ENCODE measurements at places on chromosomes 11 and 22.

- DNase-seq, result no peak
Observed at GRCh38 chr11:79482800-79483199, 42.0 kb upstream of the TENM4 start.

- no peak for DNase-seq
Observed at GRCh38 chr11:13115380-13115675, 106.2 kb downstream of the RASSF10 start.

DNA sequence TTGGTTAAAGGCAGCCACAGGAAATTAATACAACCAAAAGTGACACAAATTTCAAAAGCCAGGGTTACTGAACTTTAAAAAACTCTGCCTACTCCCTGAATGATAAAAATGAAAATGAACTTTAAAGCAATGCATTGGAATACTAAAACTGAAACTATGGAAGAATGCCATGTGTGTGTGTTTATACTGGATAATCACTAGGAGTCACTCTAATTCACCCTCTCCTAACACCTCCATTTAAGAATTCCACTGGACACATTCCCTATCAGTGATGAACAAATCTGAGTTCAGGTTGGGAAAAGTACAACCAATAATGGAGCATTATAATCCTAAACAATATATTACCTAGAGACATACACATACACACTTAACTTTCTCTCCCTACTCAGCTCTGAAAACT lies 27.5 kb upstream of the PLAAT3 start:
- DNase-seq, result no peak

- no peak for DNase-seq
Observed at GRCh38 chr22:44439356-44440223, 58.4 kb downstream of the RTL6 start.

GRCh38 chr22:38967451-38968450 lies 10.3 kb downstream of the APOBEC3A start:
- DNase-seq, result no peak

DNA sequence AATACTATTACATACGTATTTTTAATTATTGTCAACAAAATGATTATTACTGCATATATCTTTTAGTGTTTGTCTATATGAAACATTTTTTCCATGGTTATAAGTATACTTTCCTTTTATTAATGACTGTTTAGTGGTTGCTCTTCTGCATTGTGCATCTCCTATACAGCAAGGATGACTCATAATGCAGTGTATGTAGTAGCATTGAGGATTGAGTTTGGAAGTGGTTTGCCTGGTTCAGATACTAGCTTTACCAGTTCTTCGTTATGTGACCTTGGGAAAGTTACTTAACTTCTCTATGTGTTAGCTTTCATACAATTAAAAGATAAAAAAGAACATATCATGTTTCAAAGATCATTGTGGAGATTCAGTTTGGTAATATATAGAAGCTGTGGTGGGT lies 44.1 kb downstream of the CHORDC1 start:
- DNase-seq, result no peak

DNA sequence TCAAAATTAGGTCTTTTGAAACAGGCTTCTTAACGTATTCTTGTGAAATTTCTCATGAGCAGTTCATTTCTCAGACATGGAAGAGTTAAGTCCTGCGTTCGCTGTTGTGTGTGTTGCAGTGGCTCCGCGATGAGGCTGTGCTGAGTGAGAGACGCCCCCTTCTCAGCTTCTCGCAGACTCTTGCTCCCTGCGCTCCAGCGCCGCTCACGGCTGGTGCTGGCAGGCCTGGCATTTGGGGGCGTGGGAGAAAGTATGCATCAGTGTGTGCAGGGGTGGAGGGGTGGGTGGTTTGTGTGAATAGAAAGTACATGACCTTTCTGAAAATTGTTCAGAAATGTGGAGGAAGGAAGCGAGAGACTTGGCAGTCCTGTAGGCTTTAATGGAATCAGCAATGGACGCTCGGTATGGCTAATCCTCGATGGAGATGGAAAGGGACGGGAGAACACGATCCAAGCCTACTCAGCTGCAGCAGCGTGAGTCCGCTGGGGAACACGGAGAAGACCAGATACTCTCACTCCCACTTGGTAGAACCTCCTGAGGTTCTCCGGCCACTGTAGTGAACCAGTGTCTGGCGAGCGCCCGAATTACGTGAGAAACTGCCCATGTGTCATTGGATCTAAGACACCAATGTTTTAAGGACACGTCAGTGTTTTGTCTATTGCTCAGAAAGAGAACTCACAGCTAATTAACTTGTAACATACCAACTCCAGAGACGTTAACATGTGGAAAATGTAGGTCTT lies 5.9 kb downstream of the TAB1 start:
- no peak for DNase-seq

- no peak for DNase-seq
Observed at GRCh38 chr22:26199665-26200064, 30.4 kb downstream of the SEZ6L start.

DNA sequence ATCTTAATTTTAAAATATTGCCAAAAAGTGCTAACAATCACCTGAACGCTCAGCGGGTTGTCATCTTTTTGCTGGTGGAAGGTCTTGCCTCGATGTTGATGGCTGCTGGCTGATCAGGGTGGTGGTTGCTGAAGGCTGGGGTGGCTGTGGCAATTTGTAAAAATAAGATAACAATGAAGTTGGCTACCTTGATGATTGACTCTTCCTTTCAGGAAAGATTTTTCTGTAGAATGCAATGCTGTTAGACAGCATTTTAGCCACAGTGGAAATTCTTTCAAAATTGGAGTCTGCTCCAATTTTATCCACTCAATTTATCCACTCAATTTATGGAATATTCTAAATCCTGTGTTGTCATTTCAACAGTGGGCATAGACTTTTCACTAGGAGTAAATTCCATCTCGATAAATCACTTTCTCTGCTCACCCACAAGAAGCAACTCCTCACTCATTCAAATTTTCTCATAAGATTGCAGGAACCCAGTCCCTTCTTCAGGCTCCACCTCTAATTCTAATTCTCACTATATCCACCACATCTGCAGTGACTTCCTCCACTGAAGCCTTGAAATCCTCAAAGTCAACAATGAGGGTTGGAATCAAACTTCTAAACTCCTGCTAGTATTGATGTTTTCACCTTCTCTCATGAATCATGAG lies 78.8 kb downstream of the LINC01488 start:
- DNase-seq, result no peak

DNA sequence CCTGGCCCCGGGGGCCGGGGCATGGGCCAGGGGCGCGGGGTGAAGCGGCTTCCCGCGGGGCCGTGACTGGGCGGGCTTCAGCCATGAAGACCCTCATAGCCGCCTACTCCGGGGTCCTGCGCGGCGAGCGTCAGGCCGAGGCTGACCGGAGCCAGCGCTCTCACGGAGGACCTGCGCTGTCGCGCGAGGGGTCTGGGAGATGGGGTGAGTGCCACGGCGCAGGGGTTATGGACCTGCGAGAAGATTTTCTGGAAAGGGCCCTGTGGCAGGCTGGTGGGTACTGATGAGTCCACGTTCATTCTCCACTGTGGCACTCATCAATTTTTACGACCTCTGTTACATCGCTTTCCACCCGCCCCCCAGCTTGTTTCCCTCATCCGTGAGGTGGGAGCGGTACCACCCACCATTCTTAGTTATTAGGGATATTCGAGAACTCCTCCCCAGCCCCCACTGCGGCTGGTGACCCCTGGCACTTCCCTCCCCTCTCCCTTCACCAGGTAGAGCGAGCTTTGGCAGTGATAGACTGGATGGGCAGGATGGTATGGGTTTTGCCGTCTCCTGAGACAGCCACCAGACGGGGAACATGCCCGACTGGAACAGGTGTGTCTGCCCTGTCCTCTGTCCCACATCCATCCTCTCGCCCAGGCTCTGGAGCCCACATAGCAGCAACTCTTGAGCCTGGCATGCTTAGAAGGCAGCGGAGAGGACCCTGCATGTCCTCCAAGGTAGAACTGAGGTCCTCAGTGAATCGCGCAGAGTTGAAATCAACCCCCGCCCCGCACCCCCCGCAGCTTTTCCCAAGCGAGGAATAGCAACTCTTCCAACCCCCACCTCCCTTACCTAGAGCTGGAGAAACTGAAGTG lies 562 bp downstream of the DGAT2 start:
- no peak for DNase-seq

DNA sequence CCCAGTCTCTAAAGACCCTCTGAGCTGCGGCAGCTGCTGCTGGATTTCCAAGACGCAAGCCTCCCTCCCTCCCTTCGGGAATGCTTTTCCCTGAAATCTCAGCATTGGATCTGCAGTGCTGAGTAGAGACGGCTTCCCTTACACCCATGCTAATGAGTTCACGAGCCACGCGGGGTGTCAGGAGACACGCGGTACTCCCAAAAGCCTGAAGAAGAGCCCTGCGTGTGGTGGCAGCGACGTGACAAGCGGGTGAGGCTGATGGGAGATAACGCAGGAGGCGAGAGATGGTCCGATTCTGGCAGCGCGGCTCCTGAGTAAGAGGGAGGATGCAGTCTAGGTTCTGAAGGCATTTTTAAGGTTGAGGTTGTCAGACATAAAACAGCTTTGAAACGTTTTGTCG lies 74.4 kb upstream of the ASPHD2 start:
- no peak for DNase-seq

GRCh38 chr11:47155879-47156278 lies 20.8 kb downstream of the ARFGAP2 start:
- no peak for DNase-seq

DNA sequence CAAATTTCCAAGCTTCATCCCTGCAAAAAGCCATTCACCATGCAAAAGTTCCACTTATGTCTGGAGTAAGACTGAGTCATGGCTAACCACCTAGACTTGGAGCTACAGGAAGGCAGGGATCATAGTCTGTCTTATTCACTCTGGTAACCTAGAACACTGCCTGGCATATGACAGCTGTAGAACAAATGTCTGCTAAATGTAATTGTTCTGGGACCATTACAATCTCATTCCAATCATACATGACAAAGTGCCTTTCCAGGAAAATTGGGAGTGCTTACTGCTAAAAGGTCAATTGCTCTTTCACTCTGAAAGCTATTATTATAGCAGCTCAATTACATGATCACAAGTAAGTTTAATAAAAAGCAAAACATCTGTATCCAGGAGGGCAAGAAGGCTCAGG lies 99.1 kb upstream of the CHRM4 start:
- DNase-seq, result no peak

- no peak for DNase-seq
Observed at GRCh38 chr11:114482114-114482513, 42.8 kb downstream of the REXO2 start.

- no peak for DNase-seq
Observed at GRCh38 chr11:12871788-12872321, 137.3 kb upstream of the RASSF10 start.

- no peak for DNase-seq
Observed at GRCh38 chr22:38828191-38828590, 15.6 kb downstream of the NPTXR start.

GRCh38 chr11:67280788-67281551 lies 8.1 kb upstream of the ANKRD13D start:
- DNase-seq, result no peak

- DNase-seq, result no peak
Observed at GRCh38 chr11:109512680-109513079, 90.7 kb downstream of the C11orf87 start.

GRCh38 chr11:69634069-69634468 lies 6.9 kb upstream of the CCND1 start:
- no peak for DNase-seq

GRCh38 chr22:42726811-42727210 lies 6.1 kb upstream of the A4GALT start:
- DNase-seq, result no peak

DNA sequence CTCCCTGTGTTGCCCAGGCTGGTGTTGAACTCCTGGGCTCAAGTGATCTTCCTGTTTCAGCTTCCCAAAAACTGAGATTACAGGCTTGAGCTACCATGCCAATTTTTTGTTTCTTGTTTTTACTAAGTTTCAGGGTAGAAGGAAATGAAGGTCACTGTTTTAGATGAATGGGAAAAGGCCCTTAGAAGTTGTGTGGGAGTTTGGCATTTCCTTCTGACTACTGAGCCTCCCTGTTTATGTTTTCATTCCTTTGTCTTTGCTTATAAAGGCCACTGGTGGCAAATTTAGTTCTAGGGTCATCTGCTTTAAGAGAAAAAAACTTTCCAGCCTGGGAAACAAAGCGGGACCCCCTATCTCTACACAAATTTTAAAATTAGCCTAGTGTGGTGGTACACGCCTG lies 22.1 kb downstream of the SRPRA start:
- no peak for DNase-seq

DNA sequence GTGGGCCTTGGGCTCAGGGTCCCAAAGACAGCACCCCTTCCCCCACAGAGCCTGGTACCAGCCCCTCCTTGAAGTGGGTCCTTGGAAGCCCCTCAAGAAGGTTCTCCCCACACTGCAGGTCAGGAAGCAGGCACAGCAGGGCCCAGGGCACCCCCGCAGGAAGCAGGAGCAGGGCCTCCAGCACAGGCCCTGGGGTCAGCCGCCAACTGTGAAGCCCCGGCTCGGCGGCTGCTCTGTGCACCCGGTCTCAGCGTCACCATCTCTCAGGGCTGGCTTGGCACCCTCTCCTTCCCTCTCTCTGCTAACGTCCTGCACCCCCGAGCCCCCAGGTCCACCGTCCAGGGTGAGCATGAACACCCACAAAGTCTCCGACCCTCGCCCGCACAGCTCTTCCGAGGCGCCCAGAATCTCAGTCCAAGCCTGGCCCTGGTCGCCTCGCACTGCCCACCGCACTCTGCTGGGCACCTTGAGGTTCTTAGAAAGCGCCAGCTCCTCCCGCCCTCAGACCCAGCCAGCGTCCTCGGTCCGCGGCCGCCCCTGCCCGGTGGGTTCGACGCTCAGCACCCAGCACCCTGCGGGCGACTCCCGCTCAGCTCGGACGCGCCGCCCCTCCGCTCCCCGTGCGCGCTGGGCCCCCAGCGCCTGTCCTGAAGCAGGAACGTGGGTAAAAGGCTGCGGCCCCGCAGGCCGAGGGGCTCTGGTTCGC lies 1.4 kb upstream of the SIGIRR start:
- no peak for DNase-seq

- DNase-seq, result no peak
Observed at GRCh38 chr22:23226497-23226850, 46.2 kb downstream of the BCR start.

DNA sequence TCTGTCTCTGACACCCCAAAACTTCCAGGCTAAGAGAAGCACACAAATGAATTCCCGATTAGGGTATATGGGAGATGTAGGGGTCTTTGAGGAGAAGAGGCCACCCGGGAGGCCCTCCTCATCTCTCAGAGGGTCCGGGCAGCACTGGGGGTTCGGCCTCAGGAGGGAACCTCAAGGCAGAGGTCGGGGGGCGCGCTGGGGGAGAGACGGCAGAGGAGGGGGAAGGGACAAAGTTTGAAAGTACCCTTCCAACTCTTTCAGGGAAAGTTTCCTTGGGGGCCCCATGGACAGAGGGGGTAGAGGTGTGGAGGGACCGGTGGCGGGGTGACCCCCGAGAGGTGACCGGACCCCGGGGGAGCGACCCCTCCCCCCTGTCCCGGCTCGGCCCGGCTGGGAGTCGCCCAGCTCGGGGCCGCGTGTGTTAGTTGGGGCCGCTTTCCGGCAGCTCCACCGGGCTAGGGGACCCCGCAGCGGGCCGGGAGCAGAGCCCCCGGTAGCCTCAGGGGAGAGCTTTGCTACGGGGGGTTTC lies 3.3 kb upstream of the GCAT start:
- DNase-seq, result no peak

DNA sequence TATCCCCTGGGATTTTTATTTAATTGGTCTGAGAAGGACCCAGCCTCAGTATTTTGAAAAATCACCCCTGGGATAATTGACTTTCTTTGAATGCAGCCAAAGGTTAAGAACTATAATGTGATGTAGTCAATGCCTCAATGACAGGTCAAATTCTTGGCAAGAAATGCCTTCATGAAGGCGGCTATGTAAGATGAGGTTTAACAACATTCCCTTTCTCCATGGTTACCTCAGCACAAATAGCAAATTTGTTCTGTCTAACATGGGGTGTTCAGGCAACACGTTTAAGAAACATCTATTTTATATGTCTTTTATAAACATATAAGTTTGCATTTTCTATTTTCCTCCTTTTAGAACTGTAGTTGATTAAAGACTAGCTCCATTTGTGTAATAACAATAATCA lies 5.3 kb downstream of the SLN start:
- no peak for DNase-seq

All from stimulated activated effector memory CD8-positive, alpha-beta T cell treated with anti-CD3 and anti-CD28 coated beads, Interleukin-12 subunit alpha, Interleukin-12 subunit beta, amount 100 ng/mL, for 72 hours (primary cell).